Stimulated activated CD8-positive, alpha-beta memory T cell treated with anti-CD3 and anti-CD28 coated beads, Interleukin-2, amount 100 ng/mL, for 1 hour (primary cell): ENCODE measurements at places on chromosomes 5 and 9.

GRCh38 chr9:29285818-29286217, 1712.5 kb upstream of the C9orf72 start:
- DNase-seq, result no peak

- DNase-seq, result no peak
Observed at GRCh38 chr5:152811988-152812387, 406.9 kb upstream of the NMUR2 start.

GRCh38 chr5:37835380-37835973, 4.4 kb downstream of the GDNF start:
- DNase-seq, result no peak

- no peak for DNase-seq
Observed at GRCh38 chr5:95733107-95733665, 2.0 kb downstream of the RHOBTB3 start.

- no peak for DNase-seq
Observed at GRCh38 chr5:179879690-179880010, 21.0 kb upstream of the MRNIP start.

DNA sequence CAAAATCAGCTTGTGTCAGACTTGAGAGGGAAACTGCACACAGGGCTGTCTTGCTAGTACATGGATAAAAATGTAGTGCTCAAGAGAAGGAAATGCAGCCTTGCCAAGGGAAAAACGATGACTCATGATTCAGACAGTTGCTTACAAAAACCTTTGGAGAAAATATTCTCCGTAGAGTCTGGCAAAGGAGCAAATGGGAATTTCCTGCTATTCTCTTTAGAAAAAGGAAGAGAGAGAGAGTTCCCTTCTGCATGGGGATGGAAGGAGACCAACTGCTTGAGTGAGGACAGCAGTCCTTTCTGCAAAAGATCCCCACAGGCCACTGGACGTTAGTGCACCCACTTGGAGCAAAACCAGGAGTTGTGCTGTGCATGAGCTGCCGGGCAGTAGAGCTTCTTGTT, 7.6 kb downstream of the IFNB1 start:
- DNase-seq, result no peak

DNA sequence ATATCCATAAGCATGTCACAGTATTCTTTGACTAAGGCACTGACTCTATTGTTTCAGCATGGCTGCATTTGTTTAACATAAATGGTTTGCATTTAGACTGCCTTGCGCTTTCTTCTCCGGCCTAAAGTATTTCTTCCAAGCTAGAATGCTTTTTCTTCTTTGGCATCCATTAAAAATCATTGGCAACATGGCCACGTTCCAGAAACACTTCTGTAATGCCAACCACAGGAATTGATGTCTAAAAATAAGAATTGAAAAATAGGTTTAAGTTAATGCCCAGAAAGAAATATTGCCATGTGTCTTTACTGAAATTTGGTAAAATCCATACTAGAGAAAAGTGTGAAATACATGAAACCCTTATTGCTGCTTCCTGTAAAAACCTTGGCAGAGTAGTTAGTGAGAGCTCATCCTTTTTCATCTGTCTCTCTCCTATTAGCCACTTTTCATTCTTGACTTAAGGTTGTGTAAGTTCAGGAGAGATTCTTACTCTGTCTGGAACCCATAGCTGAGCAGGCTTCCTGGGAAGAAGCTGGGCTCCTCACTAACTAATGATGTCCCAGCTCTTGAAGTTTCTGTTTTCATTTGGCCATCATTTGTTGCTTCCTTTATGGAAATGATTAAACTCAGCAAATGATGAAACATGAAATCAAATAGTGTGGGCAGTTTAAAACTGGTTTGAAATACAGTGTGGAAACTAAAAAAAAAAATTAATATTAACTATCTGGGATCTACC, 58.2 kb upstream of the RPS23 start:
- no peak for DNase-seq

DNA sequence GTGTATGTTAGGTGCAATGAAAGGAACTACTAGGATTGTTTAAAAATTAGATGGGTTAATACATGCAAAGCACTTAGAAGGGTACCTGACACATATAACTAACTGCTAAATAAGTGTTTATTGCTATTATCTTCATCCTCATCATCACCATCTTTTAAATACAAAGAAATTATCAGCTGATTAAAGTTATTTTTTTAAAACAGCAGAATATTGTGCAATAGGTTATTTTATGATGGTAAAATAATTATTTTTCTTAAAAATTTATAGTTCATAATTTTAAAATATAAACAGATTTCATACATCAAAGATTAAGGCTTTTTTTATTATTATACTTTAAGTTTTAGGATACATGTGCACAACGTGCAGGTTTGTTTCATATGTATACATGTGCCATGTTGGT, 86.9 kb upstream of the SREK1 start:
- DNase-seq, result no peak

GRCh38 chr5:23332650-23333251, 174.7 kb upstream of the PRDM9 start:
- no peak for DNase-seq

DNA sequence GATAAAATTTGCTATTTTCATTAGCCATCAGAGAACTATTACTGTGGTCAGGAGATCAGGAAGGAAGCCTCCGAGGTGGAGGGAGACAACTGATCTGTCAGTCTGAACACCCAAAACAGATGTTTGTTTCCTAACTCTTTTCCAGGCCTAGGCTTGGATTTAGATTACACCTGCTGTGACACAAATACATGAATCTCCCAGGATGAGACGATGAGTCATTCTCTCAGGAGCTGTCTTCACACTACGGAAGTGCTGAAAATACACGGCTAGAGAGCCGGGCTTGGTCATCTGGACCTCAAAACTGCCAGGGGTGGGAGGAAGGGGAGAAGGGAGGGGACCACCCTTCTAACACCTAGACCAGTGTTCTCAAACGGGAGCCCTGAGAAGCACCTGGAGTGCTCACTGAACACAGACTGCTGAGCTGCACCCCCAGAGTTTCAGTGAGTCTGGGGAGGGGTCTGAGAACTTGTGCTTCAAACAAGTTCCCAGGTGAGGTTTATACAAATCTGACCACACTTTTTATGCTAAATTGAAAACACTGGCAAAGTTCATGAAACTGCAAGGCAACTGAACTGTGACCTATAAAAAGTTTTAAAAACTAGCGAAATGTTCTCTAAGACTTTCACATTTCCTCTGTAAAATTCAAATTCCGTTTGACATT, 80.3 kb upstream of the EQTN start:
- no peak for DNase-seq

GRCh38 chr5:154642499-154643245, 112.5 kb upstream of the LARP1 start:
- no peak for DNase-seq

GRCh38 chr9:123450996-123451395, 95.0 kb downstream of the CRB2 start:
- no peak for DNase-seq

DNA sequence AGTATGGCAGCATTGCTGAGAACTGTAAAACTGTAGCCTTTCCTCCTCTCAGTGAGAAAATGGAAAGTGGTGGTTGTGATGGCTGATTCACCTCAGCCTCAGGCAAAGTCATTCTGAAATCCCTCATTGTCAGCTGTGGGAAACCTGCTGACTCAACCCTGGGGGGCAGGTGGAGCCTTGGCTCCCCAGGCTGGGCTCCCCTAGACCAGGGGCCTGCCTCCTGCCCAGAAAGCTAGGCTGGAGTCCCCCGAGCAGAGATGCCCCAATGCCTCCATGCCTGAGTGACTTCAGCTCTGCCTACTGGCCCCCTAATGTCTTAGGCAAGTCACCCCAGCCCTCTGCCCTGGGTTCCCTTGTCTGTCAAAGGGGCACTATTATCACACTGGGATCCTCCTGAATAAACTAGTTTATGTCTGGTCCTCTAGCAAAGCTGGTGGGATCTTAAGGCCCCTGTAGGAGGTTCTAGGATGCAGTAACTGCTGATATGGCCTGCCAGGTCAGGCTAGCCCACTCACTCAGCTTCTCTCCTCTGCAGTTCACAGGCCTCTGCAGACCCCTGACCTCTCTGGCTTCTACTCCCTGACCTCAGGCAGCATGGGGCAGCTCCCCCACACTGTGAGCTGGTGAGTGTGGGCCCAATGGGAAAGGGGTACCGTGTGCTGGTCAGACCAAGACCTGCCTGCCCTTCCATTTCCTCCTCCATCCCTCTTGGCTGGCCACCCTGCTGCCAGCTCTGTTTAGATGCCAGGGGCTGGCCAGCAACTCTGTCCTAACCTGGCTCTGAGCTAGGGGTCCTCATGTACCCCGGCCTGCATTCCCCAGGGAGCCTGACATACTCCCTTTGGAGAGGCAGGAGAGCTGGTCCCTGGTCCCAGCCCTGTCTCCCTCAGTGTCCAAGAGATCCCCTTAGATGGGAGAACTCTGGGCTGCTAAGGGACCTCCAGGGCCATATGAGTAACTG, 24.2 kb downstream of the TCF7 start:
- no peak for DNase-seq

DNA sequence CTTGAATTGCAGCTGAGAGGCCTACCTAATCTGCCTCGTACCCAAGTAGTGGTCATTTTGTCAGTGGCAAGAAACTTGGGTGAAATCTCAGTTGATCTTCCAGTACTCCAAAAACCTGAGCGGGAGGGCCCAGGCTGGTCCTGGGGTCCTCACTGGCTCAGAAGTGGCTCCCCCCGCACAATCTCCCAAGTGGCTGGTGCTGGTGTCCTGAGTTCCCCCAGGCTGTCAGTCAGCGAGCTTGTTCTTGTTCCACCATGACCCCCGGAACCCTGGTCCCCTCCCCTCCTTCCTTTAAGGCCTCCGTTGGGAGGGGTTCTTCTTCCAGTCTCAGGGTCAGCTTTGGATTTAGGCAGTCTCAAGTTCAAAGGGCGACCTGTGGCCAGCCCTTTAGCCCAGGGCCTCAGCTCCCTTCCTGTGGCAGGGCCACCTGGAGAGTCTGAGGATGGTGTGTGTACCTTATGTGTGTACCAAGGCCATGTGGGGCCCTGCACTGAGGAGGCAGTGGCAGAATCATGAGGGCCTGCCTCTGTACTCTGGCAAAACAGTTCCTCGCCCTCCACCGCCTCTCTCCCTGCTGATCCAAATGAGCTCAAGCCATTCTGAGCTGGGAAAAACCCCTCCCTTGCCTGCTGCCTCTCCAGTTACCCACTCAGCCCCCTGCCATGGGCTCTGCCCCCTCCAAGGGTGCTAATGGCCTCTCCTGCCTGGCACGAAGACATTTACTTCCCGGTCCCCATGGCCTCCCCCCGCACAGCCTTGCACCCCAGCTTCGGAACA, 4.5 kb upstream of the DBN1 start:
- DNase-seq, result no peak

DNA sequence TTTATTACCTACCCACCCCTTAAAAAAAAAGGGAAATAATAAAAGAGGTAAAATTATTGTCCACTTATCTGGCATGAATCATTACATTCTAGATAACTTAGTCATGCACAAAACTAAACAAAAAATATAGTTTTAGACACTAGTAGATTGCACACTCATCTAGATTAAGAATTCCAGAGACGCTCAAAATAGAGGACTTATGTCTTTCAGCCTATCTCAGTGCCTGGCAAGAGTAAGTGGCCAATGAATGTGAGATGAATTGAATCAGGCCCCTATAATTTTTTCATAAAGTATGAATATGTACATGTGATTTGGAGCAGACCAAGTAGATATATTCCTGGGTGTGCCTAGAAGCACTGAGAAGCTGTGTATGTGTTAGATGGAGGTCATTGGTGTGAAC, 2.0 kb upstream of the RXFP3 start:
- DNase-seq, result no peak

DNA sequence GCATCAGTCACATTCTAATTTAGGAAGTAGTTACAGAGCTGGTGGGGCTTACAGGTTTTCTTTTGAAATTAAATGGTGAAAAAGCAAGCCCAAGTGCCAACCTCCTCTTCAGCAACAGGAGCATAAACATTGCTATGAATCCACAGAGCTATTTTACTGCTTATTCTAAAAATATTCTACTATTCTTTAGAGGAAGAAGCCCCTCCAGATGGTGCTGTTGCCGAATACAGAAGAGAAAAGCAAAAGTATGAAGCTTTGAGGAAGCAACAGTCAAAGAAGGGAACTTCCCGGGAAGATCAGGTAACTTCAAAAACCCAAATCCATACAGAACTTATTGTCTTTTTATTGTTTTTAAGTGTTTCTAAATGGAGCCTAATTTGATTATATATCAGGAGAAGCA, 202.8 kb downstream of the CWC27 start:
- no peak for DNase-seq

- DNase-seq, result no peak
Observed at GRCh38 chr9:77375956-77376532, 198.7 kb downstream of the VPS13A start.

DNA sequence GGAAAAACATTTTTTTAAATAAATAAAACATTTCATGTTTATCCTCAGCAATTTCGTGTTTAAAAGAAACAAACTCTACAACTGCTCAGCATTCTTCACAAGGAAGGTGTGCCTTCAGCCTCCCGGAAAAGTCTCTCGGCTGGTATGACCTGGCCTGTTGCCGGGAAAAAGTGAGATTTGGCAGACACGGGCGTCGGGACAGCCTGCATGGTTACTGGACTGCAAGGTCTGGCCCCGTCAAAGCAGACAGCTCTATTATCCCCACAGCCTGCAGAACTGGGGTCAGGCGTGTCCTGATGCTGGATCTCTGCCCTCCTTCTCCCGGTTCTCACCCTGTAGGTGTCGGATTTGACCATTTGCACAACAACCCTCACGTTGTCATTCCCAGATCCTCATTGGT, 120.3 kb upstream of the SPATA31C2 start:
- DNase-seq, result no peak

GRCh38 chr5:32303755-32304120, 9.0 kb downstream of the MTMR12 start:
- no peak for DNase-seq

DNA sequence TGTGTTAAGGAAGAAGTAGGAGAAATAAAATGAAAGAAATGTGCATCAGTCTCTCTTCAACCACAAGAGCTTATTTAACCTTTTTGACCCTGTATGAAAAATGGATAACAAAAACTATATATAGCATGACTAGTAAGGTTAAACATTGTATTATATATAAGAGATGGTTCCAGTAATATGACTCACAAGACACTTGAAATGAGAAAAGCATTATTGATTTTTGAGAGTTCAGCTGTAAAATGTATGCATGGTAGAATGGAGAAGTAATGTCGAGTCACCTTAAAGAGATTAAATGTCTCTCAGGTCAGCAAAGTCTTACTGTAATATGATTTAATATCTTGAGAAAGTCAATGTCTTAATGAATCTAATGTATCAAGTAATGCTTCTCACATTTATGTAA, 860.9 kb downstream of the TAF11L14 start:
- DNase-seq, result no peak

- no peak for DNase-seq
Observed at GRCh38 chr5:32165597-32165996, 8.5 kb downstream of the GOLPH3 start.

- no peak for DNase-seq
Observed at GRCh38 chr5:82537687-82538306, 259.6 kb upstream of the RPS23 start.

- no peak for DNase-seq
Observed at GRCh38 chr9:81595887-81596543, 93.3 kb downstream of the TLE1 start.

DNA sequence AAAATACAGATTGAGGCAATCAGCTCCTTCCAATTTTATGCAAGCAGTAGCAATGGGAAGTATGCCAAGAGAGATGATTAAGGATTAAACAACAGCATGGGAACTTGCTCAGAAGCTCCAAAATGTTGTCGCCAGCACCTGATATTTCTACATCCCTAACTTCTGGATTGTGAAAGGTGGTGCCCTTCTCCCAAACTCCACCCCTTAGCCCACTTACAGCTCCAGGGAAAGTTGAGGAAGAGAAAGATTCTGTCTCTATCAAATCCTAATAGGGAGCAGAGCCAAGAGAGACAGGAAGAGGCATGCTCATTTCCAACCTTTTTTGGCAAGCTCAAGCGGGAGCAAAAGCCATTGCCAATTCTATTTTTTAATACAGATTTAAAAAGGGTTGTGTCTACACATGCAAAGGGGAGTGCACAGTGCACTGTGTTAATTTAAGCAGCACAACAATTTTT, 92.4 kb upstream of the NR3C1 start:
- DNase-seq, result no peak
